ENCODE measurements at places on chromosomes 11 and 22.

DNA sequence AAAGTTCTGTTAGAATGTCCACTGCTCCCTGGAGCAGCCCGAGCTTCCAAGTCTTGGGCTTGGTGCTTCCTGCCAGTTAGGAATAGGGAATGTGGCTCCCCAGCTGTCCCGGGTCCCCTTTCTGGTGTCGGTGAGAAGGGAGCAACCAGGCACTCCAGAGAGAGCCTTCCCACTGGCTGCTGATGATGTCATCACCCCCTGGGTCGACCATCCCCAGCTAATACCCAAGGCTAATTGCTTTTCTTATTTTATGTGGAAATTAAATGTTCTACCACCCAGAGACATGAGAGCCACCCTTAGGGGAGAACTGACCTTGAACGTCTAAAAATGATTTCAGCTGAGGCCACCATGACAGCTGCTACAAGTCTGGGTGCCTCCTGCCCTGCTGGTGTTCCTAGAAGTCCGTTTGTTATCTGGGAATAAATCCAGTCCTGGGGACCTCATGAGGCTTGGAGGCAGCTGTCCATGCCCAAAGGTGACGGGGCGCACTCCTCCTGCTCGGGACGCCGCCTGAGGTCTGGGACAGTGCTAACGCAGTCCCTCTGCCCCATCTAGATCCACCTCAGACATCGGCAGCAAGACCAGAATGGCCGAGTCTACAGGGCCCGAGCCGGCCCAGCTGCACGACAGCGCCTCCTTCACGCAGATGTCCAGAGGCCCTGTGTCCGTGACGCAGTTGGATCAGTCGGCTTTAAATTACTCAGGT lies 42.3 kb downstream of the C11orf91 start:
- no peak for DNase-seq

GRCh38 chr11:34255101-34255500 lies 102.7 kb downstream of the ABTB2 start:
- DNase-seq = no peak

- no peak for DNase-seq
These were observed 6.1 kb downstream of the MPEG1 start for GRCh38 chr11:59206635-59207034.

GRCh38 chr11:87447606-87448005 lies 409.9 kb downstream of the TMEM135 start:
- no peak for DNase-seq

- DNase-seq = no peak
These were observed 20.1 kb downstream of the C11orf58 start for GRCh38 chr11:16758382-16759024.

- DNase-seq = no peak
These were observed 843 bp downstream of the OR56B1 start for GRCh38 chr11:5737091-5737490.

GRCh38 chr11:57500515-57500914 lies 15.0 kb downstream of the SLC43A1 start:
- DNase-seq = no peak

DNA sequence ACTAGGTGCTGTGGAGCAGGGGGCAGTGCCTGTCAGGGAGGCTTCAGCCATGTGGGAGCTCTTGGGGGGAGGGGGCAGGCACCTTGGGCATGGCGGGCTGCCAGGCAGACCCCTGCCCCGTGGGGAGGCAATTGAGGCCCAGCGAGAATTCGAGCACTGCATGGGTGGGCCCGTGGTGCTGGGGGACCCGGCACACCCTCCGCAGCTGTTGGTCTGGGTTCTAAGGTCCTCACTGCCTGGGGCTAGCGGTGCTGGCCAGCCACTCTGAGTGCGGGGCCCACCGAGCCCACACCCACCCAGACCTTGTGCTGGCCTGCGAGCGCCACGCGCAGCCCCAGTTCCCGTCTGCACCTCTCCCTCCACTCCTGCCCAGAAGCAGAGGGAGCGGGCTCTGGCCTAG lies 835.5 kb upstream of the CNTN5 start:
- no peak for DNase-seq

DNA sequence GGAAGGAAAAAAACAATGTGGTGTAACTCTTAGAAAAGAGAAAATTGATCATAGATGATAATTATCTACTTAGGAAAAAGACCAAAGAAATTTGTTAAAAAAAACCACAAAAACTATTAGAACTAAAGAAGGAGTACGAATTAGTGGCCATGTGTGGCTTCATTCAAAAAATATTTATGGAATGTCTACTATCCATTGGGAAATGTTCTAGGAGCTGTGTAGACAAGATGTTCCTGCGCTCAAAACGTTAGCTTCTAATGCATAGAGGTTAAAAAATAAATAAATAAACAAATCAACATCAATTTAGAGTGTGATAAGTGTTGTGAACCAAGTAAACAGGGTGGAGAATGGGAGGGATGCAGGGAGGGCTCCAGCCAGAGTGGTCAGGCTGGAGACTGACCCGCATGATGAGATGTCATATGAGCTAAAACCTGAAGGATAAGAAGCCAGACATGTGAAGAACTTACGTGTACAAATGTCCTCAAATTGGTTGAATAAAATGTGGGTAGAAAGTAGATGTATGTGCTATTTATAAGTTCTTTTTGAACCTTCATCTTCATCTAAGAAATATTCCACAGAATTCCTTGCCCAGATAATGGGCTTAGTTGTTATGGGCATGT lies 4.3 kb upstream of the EXPH5 start:
- no peak for DNase-seq

DNA sequence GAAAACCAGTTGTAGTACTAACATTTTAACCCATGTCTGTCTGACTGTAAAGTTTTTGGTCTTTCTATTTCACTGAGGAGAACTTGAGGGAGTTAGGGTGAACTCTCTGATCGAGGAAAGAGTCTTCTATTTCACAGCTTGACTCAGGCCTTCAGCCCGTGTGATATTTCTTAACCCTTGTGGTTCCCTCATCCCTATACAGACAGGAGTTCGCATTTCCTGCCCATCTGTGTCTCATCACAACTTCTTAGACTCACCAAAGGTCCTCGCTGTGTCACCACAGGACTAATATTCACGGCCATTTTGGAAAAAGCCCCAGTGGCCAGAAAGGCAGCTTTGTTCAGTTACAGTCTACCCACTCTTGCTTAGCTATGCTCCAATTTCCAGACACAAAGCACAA lies 172.8 kb downstream of the FAM181B start:
- no peak for DNase-seq

DNA sequence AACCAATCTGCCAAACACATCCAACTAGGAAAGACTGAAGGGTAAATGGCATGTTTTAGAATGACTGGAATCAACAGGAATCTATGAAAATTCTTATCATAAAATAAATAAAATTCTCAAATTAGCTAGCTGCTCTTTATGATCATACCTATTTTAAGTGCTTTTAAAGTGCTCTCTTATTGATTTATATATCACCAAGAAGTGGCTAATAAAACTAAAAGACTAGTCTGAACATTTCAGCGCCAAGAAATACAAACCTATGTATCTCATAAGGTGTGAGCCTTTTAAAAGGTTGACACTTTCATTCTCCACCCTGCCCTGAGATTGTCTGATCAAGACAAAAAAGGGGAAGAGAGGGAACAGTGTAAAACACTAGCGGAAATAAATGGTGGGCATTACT lies 136.8 kb upstream of the ARHGAP42 start:
- no peak for DNase-seq

GRCh38 chr11:66815646-66816045 lies 27.6 kb upstream of the RCE1 start:
- no peak for DNase-seq

GRCh38 chr11:65506290-65506771 lies 7.5 kb downstream of the MALAT1 start:
- no peak for DNase-seq

DNA sequence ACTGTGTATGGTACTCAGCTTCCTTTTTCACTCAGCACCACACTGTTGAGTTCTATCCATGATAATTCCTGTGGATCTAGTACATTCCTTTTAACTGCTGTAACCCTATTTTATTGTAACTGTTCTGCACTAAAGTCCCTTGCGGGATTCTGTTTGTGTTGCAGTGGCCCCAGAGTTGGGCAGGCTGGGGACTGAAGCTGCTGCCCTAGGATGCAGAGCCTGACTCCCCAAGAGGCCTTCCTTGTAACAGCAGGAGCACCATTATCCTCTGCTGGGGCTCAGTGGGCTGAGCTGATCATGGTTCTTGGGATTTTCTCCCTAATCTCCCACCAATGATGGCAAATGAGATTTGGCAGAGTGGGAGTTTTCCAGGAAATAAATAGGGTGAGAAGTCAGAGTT lies 77.7 kb downstream of the CABIN1 start:
- DNase-seq = no peak

DNA sequence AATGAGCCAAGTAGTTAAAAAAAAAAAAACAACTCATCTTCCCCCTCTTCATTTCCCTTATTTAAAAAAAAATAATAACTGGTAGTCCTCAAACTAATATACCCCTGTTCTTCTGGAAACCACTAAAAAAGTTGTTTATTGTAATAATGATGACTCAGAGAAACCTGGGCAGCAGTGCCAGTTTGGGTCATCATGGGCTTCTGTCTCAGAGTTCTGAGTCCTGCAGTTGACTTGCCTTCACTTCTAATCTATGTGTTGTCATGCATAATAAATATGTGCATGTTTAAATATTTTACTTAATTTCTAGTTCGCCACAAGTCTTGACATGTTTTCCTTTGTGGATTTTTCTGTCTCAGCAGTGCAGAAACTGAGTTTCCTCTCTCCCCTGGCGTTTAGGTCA lies 46.8 kb downstream of the PPP2R1B start:
- DNase-seq = no peak

- no peak for DNase-seq
These were observed 99.0 kb upstream of the HSD17B12 start for GRCh38 chr11:43581370-43582023.

GRCh38 chr11:118194835-118195627 lies 18.6 kb upstream of the SCN2B start:
- DNase-seq = no peak
